ENCODE measurements at places on chromosomes 3 and 15.

- DNase-seq, result no peak
These were observed 604 bp downstream of the CCPG1 start for GRCh38 chr15:55407498-55408011.

GRCh38 chr3:46130631-46131310 is 77.3 kb downstream of the CCR1 start:
- no peak for DNase-seq

DNA sequence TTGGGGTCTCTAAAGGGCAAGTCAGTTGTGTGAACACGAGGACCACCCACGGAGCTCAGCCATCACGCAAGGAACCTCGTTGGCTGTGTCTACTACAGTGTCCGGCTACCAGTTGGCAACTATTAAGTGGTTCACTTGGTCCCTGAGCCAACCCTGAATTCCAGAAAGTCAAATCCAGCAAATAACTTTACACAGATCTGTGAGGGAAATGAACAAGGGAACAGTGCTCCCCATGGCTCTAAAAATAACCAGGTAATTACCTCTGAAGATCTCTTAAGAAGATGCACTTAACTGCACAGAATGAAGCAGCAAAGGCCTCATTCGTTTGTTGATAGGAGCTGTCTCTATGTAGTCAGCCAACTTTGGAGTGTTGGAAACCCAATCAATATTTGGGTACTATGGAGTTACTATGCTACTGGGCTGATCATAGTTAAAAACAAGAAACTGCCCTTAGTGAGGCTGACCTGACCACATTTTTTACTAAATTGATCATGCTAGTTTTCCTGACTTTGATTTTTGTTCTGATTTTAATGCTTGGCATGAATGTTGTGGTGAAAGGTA is 219.1 kb upstream of the LRIG1 start:
- DNase-seq, result no peak

DNA sequence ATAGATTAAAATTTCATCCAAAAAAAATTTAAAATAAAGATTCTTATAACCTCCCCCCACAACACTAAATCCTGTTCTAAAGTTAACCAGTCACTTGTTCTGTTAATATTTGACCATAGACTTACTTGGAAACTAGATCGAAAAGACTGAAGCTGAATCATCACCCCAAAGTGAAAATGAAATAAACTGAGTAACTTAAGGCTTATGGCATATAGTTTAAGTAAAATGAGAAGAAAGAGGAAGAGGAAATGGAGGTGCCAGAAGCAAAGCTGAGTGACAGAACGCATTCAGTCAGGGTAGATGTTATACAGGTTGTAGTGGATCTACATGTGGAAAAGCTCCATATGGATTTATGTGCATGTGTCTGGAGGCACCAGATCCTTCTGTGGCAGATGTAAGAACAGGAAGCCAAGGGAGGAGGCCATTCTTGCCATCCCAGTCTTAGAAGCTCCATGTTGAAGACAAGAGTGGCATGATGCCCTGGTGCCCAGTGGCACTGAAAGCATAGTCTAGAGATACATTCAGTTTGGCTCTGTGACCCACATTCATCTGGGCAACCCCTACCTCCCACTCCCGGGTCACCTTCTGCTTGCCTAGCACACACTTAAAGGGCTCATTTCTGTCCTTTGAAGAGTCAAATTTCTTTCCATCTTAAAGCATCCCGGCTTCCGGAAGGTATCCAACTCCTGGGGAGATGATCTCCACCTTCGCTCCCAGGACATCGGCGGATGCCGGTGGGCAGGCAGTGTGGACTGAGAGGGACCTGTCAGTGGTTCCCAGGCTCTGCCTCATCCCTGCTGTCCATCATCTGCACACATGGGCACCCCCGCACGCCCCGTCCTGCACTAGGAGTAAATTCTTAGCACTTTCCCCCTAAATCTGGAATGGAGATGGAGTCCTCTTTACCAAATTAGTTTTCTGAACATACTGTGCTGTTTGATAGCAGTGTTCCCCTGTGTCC is 90.8 kb downstream of the NEO1 start:
- DNase-seq, result no peak

DNA sequence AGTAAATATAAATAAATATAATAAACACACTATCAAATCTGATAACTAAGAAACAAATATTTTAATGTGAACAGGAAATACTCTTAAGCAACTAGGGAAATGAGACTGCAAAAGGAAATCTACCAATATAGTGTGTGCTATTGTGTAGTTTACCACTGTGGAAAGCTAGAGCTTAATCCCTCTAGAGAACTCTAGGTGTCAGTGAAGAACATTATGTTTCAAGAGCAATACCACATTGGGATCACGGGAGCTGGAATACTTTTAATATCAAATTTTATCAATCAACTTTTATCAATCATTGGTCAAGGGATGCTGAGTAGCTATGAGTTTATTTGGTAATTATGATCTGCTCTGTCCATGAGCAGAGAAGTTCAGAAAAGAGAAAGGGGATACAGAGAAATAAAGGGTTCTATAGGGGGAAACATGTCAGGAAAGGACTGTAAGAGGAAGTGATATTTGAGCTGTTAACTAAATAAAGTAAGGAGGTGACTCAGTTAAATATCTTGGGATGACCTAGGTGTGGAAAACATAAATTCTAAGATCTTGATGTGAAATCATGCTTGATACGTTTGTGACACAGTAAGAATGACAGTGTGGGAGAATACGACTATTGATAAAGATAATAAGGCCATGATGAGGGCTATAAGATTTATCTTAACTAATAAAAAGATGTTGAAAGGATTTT is 762.2 kb upstream of the ALCAM start:
- no peak for DNase-seq

DNA sequence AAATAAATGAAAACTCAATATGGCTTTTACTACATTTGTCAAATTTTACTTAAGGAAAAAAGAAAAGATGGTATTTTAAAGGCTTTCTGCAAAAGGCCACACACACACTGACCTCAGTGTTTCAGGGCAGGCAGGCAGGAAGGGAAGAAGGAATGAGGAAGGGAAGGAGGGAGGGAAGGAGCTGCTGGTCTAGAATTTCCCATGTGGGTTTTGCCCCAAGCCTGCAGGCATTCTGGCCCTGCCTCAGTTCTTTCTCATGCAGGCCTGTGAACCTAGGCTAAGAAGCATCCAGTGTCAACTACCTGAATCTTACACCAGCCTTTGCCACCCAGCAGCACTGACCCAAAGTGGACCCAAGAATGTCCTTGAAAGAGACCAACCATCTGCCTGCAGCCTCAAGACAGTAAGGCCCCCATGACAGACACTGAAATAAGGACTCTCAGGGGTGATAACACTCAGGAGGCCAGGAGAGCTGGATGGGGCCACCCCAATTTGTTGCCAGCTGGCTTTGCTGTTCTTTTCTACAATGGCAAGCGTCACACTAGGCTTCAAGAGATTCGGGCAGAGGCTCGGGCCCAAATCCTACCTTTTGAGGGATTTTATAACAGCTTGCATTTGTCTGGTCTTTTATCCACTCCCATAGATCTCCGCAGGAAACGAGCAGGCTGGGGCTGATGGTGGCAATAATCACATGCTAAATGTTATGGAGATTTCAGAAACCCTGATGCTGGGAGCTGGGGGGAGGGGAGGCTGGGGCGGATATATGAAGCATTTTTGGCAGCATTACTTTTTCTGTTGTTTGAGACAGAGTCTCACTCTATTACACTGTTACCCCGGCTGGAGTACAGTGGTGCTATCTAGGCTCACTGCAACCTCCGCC is 51.4 kb downstream of the XXYLT1 start:
- DNase-seq, result no peak

- no peak for DNase-seq
These were observed 42.6 kb downstream of the CLDN1 start for GRCh38 chr3:190279690-190280089.

- DNase-seq, result no peak
These were observed 5.2 kb downstream of the SETD5 start for GRCh38 chr3:9402410-9403228.

- DNase-seq, result no peak
These were observed 33.3 kb downstream of the PEAK1 start for GRCh38 chr15:77386626-77387025.

GRCh38 chr3:48356419-48356818 is 15.6 kb upstream of the FBXW12 start:
- no peak for DNase-seq

DNA sequence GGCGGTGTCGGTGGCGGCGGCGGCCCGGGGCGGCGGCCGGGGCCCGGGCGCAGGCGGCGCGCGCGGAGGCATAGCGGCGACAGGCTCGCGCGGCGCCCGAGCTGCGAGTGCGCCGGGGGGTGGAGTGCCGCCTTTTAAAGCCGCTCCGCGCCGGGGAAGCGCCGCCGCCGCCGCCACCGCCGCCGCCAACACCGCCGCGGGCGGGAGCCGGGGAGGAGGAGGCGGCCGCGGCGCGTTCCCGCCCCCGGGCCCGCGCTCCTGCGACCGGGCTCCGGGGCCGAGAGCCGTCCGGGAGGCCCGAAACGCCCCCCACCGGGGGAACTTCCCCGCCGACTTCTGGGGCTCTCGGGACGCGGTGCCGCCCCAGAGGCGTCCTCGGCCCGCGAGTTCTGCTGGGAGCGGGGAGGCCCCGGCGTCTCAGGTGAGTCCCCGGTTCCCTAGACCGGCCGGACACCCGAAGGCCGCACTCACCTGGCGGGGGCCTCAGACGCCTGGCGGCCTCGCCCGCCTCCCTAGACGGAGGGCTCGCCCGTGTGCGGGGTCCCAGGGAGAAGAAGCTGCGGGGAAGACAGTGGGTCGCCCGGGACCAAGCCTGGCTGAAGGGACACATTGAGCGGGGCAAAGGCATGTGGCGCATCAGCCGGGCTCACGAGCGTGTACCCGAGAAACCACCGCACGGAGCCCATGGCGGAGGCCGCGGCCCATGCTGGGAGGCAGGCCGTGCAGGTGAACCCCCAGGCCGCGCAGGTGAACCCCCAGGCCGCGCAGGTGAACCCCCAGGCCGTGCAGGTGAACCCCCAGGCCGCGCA is at the start of gene PCSK6:
TSS of gene PCSK6 (minus strand) at position 109 of the 809 bp plus-strand sequence. CDS start at position 72, 37 bp downstream.
- DNase-seq, result no peak

DNA sequence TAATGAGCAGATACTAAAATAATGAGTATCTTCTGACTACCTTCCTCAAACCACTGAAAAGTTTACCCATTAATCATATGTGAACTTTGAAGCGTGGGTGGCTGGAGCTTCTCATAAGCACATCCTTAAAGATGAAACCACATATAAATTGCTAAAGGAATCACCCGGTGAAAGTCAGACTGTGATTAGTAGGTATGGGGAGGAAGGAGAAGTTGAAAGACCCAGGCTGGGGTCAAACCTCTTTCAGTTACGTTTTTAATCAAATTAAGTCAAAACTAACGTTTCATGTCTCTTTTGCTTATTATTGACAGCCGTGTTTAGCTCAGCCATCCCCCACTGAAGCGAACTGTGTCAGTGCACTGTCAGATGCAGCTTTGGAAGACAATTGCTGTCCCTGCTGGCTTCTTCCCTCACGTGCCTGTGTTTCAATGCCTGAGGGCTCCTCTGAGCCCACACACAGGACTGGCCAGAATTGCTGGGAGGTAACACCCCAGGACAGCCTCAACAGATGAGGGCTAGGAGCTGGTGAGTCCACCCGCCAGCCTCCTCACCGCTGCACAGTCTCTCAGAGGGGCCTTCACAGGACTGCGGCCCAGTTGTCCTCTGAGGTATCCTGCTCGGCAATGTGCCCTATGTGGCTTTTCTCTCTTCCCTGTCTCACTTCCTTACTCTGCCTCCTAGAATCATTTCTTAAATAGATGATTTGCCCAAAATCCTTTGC is 29.3 kb upstream of the SH3BP5 start:
- DNase-seq, result no peak

- DNase-seq, result no peak
These were observed 143.7 kb upstream of the SNTN start for GRCh38 chr3:63508771-63509170.

DNA sequence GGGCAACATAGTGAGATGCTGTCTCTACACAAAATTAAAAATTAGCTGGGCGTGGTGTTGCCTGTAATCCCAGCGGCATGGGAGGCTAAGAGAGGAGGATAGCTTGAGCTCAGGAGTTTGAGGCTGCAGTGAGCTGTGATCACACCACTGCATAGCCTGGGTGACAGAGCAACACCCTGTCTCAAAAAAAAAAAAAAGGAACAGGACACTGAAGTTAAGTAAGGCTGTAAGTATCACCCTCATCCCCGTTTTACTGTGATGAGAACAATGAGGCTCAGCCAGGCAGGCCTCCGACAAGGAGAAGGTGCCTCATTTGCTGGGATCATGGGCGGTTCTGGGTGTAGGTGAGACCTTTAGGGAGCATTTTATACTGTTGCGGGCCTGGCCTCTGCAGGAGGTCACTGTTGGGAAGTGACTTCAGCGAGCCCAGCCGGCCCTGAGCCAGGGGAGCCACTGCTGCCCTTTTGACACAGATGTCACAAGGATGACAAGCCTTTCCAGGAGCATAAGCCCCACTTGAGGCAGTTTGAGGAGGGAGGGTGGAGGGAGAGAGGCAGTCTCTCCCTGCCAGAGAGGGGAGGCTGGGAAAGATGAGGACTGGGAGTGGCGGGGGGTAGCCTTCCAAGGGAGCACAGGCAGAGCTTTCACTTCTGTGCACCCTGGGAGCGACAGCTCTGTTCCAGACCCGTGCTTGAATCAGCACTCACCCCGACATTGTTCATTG is 30.8 kb downstream of the IRAK2 start:
- DNase-seq, result no peak

- no peak for DNase-seq
These were observed 692.7 kb upstream of the SGO1 start for GRCh38 chr3:20878691-20879090.

GRCh38 chr3:46114323-46114988 is 87.2 kb upstream of the XCR1 start:
- no peak for DNase-seq

GRCh38 chr3:27666708-27667107 is 55.4 kb downstream of the EOMES start:
- DNase-seq, result no peak

DNA sequence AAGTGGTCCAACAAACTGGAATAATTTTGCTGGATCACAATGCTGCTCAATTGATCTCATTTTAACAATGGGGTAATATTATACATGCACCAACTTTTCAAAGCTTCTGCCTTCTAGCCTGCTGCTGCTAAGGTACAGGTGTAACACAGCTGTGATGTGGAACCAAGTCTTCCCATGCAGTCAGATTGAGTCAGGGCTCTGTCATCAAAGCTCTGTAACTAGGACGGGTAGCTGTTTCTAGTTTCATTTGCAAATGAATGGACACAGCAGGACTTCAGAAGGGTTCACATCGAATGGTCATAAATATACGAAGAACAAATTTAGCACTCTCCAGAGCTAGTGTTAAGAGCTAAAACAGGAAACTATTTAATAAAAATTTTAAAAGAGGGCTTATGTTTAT is 189.2 kb downstream of the USP13 start:
- DNase-seq, result no peak

DNA sequence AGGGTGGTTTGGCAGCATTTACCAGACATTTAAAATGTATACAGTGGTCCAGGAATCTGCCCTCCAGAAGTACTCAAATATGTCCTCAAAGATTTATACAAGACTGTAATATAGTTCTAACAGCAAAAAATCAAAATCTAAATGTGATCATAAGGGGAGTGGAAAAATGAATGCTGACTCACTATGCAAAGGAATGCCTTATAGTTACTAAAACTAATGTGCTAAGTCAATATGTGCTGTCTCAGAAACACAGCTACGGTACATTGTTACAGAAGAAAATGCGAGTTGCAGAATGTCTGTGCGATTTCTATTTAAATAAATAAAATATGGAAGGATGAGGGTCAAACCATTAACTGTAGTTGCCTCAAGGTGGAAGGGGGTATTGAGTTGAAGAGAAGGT is 230.1 kb upstream of the UBE2E1 start:
- DNase-seq, result no peak

- DNase-seq, result no peak
These were observed 6.8 kb upstream of the ARRDC4 start for GRCh38 chr15:97953748-97954147.

Measured in cortex of kidney (tissue), 1 donor.